ENCODE measurements at places on chromosomes 16 and 17.
A peak's percentile ranks its signal among the peaks of the same experiment; 100 is the strongest.

- no peak for DNase-seq
Observed at GRCh38 chr16:47787696-47788095, 326.6 kb downstream of the PHKB start.

DNA sequence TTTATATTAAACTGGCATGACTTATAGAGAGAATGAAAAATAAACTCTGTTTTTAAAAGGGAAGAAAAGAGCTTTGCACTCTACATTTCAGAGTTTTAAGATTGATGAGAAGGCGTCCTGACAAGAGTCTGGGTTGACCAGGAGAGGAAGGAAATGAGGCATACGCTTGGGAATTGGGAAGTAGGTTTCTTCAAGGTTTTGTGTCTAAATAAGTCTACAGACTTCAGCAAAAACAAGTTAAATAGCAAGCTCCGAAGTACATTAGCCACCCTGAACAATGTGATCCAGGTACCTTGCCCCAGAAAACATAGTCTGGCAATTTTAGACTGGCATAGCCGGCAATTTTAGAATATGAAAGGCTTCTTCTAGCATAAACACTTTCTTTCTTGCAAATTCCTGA is 28.5 kb upstream of the CCDC182 start:
- no peak for DNase-seq

DNA sequence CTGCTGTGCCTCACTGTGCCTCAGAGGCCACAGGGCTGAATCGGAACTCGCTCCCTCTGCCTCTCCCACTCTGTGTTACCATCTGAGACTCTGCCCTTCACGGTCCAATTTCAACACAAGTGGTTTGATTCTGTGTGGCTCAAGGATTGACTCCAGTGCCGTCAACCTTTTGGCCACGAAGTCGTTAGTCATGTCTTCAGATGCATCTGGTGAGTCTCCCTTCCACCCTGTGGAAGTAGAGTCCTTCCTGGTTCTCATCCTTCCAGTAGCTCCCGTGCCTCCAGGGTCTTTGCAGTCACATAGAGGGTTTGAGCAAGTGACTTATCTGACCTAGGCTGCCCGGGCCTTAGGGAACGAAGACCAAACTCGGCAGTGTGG is 51.2 kb downstream of the PGS1 start:
- DNase-seq = no peak

DNA sequence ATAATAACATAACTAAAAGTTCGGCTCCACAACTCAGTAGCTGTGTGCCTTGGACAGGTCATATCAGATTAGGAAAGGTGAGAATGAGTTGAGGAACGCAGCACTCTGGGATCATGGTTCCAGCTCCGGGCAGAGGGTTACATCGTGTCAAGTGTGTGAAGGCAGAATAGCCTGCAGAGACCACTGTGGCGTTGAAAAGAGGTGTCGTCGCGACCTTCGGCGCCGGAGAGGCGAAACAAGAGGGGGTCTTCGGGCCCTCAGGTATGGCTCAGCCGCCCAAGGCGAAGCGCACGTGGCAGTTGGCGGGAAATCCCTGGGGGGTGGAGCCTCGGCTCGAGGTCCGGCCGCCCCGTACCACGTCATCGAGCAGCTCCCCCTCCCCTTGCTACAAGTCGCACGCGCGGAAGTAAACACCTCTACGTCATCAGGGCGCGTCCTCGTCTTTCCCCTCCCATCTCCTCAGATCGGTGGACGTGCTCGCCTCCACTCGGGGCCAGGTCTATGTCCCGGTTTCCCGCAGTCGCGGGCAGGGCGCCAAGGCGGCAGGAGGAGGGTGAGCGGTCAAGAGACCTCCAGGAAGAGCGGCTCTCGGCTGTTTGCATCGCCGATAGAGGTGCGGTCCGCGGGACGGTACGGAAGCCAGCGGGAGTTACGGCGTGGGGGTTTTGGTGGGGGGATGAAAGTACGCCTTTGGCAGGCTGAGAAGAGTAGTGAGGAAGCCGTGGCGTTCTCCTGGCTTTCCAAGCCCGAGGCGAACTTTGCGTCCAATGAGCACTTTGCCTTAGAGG is at the start of gene DHX40:
Gene DHX40 (plus strand): TSS at position 440 of the 788 bp plus-strand sequence. CDS start 62 bp downstream, at position 502.
- peak; percentile 93 for DNase-seq

DNA sequence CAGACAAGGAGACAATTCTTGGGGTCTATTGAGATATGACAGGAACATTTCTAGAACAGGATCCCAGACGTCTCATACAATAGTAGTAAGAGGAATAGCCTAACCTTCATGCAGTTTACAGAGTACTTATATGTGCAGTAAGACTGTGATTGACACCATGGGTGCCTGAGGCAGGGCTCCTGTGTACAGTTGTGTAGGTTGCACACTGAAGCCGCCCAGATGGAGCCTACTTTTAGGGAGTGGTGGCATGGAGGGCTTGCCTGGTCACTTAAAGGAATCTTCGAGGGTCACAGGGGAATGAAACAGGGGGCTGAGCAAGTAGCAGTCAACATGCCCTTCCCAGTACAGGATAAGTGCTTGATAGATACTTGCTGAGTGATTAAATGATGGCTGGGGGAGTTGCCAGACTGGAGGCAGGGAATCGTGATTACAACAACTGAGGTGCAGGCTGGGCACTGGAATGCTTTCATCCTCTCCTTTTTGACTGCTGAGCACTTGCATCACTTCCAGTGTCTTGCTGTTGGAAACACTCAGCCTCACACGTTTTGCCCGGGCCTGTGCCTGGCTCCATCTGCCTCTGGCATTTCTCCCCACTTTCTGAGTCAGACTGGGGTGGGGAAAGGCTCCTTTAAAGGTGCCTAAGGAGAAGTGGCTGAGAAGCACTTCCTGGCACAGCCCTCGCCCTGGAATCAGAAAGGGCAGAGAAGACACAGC is 71.0 kb downstream of the COPRS start:
- DNase-seq = no peak

DNA sequence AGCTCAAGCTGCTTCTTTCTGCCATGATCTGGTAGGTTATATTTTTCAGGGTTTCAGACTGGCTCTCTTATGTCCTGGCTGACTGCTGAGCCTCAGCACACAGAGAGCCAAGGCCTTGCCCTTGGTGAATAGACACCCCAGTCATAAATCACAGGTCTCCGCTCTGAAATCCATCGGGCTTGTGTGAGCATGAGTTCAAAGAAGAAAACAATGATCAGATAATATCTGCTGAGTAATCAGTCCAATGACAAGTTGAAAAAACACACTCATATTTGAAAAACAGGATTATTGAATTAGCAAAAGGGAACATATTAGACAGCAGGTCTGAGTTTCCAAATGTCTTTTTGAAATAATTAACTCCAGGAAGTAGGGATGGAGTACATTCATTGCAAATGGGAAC is 51.1 kb upstream of the NDRG4 start:
- DNase-seq = no peak

- DNase-seq = no peak
Observed at GRCh38 chr17:50386510-50386909, 10.8 kb downstream of the LRRC59 start.

DNA sequence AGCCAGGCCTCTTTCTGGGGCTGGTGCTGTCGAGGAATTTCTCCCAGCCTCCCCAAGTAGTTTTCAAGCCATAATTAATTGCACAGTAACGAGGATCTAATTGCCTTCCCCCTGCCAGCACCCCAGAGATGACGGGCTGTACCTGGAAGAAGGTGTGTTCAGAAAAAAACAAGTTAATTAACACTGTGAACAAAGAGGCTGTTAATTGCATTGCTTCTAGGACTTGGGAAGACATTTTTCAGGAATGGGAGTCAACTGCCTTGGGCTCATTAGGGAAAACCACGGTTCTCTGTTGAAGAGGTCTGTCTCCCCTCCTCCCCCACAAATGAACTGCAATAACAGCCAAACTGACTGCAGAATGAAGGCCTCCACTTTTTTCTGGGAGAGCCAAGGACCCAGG is 176.7 kb downstream of the CCT6B start:
- no peak for DNase-seq

GRCh38 chr16:1291576-1291974 is 17.9 kb upstream of the UBE2I start:
- DNase-seq = no peak

DNA sequence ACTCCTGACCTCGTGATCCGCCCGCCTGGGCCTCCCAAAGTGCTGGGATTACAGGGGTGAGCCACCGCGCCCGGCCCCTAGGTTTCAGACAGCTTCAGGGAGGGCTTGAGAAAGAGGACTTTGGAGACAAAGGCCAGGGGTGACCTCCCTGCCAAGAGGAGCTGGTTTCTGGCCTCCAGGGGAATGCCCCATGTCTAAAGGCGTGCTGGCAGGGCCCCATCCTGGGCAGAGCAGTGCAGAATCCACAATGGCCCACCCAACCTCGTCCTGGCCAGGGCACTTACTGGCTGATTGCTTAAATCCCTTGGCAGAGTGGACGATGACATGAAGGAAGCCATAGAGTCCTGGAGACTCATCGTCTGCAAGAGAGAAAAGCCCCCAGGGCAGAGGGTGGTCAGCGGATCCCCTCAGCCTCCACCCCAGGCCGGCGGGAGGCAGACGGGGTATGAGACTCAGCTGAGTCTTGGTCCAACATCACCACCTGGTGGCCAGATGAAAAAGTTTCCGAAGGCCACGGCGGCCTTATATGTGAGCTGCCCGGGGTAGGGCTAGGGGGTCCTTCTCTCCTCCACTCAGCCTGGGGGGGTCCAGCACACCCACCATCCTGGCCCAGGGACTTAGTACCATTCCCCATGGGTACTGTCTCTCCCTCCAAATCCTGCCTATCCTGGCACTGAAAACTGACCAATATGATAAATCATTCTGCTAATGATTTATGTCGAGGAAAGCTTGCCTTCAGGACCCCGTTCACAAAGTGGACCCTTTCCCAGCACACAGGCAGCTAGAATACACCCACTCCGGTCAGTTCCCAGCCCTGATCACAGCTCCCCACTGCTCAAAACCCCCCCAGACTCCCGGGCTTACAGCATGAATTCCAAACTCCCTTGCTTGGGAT is 59.1 kb downstream of the TIMM22 start:
- no peak for DNase-seq

- DNase-seq = no peak
Observed at GRCh38 chr16:47599512-47599911, 138.4 kb downstream of the PHKB start.

DNA sequence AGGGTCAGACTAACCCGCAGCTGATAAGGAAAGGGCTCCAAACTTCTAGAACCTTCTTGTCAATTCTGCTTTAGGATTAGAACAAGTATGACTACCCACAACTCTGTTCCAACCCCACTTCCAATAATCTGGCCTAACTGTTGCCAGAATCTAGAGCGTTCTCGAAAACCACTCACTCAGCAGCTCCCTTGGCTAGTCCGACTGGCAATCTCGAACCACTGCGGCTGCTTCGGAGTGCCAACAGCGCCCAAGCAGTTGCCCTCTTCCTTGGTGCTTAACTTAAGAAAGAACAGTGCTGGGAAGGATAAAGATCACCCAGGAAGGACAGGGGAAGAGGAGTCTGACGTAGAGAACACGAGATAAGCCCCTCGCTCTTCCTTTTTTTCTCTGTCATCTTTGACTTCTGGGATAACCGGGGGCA is 818 bp downstream of the DNAJC7 start:
- DNase-seq = no peak

GRCh38 chr17:51319186-51319585 is 58.8 kb downstream of the UTP18 start:
- no peak for DNase-seq

DNA sequence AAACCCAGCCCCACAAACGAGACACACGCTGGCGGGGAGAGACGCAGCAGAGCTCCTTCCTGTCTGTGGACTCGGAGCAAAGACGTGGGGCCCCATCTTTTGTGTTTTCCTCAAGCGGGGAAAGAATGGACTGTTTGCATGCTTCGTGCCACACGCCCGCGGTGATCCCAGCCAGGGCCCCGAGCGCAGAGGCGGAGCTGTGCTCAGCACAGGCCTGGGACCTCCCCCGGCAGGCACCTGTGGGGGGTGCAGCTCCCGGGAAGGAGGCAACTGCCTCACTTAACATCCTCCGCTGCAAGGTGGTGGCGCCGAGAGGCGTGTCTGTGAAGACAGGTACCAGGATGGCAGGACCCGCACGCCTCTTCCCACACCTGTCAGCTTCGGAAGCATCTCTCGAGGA is 19.1 kb downstream of the TRARG1 start:
- peak; percentile 30 for DNase-seq

DNA sequence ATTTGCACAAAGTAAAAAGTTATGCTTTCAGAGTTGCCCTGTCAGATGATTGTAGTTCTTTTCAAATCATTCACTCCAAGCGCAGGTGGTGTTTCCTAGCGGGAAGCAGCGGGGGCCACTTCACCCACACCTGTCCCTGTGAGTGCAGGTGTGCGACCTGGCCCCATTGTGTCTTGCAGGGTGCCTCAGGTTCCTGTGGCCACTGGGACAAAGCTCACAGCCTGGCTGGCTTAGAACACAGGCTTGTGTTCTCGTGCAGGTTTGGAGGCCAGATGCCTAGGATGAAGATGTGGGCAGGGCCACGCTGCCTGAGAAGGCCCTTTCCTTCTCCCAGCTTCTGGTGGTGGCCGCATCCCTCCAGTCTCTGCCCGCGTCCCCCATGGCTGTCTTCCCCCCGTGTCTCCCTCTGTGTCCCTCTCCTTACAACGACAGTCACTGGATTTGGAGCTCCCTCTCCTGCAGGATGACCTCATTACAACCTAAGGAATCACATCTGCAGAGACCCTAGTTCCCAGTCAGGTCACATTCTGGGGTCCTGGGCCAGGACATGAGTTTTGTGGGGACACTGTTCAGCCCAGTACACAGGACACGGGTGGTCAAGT is 90.5 kb downstream of the NPIPB11 start:
- DNase-seq = no peak

- no peak for DNase-seq
Observed at GRCh38 chr17:14752011-14752410, 451.1 kb downstream of the HS3ST3B1 start.

- DNase-seq = no peak
Observed at GRCh38 chr16:53058882-53059281, 4.1 kb downstream of the CHD9 start.

- DNase-seq = no peak
Observed at GRCh38 chr16:28298511-28298878, 6.2 kb downstream of the SBK1 start.

DNA sequence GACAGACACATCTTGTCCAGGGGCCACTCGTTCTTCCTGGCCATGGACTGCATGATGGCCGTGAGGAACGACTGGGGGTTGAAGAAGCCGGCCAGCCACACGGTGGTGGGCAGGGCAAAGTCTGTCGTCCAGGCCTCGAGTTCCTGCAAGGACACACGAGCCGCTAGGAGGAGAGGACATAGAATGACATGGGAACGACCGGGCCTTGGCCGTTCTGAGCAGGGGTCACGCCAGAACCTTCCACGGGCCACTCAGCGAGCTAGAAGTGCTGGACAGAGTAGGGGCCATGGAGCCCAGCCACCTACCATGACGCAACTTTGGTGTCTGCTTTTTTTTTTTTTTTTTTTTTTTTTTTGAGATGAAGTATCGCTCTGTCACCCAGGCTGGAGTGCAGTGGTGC is 47.0 kb downstream of the PGS1 start:
- no peak for DNase-seq

DNA sequence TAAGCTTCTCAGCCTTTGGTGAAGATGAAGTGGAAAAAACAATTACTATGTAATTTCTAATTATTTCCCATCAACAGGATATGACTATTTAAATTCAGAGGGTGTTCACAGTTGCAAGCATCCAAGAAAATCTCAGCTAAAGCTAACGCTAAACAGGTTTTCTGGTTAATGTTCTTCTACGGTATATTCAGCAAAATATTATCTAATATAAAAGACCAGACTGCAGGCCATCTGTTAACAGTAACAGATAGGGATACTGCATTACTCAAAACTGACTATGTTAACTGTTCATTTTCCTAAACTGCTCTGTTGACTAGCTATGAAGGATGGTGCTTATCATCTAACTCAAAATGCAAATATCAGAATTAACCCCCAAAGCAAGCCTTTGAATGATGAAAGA is 32.8 kb downstream of the GLG1 start:
- no peak for DNase-seq

Data from T-cell (primary cell).